ENCODE measurements at places on chromosomes 3 and 15.
A peak's percentile ranks its signal among the peaks of the same experiment; 100 is the strongest.

DNA sequence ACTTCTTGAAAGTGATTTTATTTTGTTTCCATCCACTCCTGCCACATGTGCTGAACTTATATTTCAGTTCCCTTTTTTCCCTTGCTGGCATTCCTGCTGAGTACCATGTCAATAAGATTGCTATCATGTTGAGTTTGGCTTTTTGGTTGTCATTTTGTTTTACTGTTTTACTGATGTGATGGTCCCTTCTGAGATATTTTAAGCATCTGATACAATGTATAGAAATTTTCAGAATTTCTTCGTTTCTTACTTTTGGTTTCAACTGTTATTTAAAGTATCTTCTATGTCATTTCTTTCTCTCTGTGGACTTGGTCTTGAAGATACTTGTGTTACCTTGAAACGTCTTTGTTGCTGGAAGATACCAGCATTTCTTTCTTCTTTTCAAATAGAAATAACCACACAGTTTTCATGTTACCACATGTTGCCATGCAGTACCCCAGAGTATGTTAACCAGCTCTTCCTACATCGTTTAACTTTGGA, 14.1 kb downstream of the SIDT1 start:
- DNase-seq: no peak

DNA sequence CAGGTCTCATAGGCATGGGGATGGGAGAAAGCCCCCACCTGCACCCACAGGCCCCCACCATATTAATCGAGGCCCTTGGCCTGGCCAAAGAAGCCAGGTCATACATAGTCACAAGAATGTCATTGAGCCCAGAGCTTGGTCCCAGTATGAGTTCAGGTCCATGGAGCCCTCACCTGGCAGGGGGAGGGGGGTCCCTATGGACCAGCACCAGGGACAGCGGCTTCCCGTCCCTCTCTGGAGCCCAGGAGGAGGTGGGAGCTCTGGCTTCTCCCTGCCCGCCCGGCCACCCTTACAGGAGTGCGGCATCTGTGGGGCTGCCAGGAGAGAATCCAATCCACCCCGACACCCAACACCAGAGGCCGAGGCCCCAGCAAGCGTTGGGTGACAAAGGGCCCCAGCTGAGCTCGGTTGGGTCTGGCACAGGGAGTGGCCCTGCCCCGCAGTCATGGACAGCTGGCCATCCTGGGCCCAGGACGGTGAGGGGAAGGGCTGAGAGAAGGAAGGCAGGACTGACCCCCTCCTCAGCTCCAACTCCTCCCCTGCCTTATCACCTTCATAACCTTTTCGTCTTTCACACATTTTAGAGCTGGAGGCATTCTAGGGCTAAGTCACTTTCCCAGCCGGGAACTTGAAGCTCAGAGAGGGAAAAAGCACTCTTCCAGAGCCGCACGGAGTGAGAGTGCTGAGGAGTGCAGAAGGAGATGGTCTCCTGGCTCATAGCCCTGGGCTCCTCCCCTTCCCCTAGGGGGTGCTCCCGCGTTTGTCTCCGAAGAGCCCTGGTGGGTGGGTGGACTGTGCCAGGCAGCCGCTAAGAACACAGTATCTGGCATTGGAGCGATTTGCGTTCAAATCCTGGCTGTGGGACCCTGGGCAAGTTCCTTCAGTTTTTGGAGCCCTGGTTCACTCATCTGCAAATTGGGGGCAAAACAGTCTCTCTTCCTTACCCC, 54.6 kb downstream of the ATP2B2 start:
- no peak for DNase-seq

GRCh38 chr3:9301091-9301490, 51.6 kb upstream of the SRGAP3 start:
- peak; percentile 25 for DNase-seq

- DNase-seq: no peak
Measured at GRCh38 chr3:59385547-59385946, 335.7 kb upstream of the CFAP20DC start.

DNA sequence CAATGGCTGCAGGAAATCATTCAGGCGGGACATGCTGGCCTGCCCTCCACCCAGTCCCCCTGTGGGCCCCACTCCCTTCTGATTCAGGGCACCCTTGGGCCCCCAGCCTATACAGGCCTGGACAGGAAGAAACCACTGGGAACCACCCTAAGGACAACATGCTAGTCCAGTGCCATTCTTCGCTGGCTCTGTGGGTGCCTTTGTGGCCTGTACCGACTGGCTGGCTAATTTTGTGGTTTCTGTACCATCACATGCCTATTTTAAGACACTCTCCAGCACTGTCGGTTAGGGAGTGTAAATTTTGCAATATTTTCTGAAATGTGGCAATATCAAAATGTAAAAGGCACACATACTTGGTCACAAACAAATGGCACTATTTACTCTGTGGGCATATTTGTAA, 61.4 kb upstream of the POLG start:
- DNase-seq: no peak

Data from fibroblast of skin of right biceps (primary cell).